ENCODE measurements at places on chromosomes 2 and 18.

GRCh38 chr2:129277585-129277981 lies 701.9 kb upstream of the RAB6C start:
- DNase-seq, result no peak

DNA sequence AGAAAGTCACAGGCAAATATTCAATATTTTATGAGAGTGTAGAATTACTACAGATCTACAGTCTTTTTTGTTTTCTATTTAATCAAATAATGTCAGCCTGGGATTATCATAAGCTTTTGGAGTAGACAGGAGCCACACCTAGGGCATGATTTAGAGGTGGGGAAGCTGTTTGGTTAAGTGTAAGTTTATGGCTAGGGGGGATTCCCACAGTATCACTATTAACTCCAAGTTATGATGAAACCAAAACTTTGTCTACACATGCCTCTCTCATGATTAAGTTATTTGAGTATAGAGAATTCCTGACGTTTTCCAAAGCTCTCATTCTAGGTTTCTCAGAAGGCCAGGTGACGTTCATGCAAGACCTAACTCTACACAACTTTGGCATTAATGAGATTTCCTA lies 2.1 kb downstream of the SERPINB10 start:
- no peak for DNase-seq

GRCh38 chr2:120398051-120398995 lies 52.4 kb downstream of the INHBB start:
- DNase-seq, result no peak

GRCh38 chr2:98729652-98730051 lies 1.3 kb downstream of the MGAT4A start:
- no peak for DNase-seq

DNA sequence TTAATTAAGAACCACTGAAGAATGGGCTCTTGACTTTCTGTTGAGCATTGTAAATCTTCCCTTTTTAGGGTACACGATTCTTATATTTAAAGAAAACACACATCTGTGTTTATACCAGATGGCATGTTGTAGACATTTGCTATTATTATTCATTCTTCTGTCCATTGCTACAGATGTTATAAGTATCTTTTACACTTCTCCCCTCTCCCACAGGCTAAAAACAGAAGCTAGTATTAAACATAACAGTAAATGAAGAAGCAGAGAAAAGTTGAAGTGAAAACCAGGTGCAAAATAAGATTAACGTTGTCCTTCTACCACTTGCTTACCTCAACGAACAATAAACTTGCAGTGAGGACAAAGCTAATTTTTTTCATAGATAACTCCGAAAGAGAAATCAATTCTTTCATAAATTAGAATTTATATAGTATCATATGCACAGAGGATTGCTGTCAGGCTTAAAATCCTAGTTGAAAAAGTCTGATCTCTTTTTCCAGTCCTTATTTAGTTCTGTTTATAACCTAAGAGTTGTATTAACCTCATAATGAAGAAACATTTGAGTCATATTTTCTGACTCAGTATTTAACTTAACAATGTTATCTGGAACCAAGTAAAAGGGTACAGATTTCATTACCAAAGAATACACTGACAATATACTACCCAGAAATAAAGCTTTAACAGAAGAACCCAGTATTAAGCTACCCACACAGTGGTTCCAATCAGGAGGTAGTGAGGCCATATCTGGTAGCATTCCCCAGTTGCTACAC lies 16.4 kb upstream of the ZNF385B start:
- DNase-seq, result no peak

- DNase-seq, result no peak
Observed at GRCh38 chr2:105034170-105034569, 3.7 kb upstream of the MRPS9 start.

DNA sequence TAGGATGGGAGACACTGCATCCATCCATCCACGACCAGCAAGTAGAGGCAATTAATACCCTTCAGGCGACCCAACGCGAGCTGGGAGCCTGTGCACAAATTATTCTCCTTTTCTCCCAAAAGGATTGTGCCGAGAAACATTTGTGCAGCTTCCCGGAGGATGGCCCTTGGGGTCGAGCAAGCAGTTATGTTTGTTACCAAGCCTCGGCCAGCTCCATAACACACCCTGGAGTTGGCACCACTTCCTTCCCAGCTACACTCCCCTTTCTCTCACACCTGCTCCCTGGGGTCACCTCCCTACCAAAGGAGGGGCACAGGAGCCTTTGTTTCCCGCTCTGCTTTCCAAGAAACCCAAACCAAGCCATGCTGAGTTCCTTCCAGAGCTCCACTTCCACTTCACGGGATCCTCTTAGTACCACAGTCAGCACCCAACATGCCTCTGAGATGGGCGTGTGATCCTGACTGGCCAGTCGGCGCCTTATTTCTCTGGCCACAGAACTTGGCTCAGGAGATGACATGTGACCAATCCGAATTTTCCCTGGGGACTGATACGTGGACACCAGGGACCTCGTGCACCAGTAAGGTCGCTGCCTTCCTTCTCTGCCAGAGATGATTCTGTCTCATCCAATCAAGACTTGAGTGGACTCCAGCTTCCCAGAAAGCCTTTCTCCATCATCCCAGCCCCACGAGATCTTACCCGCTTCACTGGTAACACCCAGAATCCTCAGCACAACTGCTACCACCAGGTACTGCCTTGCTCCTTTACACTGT lies 28.5 kb downstream of the GPR55 start:
- no peak for DNase-seq

DNA sequence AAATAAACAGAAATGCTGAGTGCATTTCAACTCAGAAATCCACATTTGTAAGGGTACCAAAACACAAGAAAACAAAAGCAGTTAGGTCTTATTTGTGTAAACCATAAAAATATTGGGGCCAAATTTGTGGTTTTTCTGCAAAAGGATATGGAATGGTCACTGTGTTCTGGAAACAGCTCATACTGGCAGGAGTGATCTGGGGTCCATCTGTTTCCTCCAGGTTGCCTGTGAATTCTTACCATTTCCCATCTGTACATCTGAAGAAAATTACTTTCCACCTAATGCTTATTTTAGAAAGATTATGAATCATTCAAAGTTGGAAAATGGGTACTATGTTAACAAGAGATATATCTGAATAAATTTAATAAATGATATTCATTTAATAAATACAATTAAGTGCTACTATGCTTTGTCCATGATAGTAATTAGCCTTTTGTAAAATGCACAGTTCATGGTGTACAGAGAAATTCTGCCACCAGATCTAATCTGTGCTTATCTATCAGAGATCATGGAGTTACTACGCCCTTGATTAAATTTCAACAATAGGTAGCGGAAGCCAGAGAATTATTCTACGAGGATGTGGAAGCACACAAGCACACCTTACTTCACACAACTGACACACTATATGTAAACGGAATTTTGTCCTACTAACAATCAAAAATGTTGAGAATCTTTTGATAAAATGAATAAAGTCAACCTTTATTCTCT lies 10.9 kb downstream of the ALS2 start:
- DNase-seq, result no peak

GRCh38 chr2:152655880-152656279 lies 61.4 kb downstream of the PRPF40A start:
- DNase-seq, result no peak

GRCh38 chr18:51952844-51953243 lies 387.2 kb upstream of the DCC start:
- no peak for DNase-seq

DNA sequence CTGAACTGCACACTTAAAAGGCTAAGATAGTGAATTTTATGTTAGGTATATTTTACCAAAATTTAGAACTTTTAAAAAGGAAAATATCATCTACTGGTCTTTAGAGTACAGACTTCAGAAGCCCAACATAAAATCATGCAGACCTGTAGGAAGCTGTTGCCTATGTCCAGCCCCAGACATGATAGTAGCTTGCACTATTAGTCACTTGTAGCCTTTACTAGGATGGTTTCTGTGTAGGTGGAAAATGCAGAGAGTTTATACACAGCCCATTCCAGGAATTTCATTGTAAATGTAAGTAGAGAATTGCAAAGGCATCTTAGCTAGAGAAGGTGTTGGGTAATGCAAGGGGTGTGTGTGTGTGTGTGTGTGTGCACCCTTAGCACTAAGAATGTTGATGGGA lies 640.2 kb downstream of the RNF144A start:
- no peak for DNase-seq

DNA sequence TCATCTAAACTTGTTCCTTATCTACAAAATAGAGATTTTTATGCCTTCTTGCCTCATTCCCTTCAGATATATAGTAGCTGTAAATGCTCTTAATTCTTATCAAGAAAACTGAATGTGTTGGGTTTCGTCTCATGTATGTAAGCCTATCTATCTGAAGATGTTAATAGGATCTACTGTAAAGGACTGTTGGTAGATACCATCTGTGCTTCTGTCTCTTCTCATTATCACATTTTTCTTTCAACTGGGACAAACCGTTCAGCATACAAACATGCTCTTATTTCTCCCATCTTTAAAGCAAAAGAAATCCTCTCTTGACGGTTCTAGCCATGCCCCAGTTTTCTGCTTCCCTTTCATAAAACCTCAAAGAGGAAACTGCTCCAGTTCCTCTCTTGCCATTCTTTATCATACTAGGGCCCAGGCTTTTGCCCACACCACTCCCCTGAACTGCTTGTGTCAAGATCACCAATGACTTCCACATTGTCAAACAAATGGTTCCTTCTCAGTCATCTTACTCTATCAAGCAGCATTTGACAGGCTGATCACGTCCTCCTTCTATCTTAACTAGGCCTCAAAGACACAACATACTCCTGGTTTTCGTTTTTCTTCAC lies 88.7 kb downstream of the ARHGEF33 start:
- DNase-seq, result no peak

GRCh38 chr2:227443889-227444568 lies 27.9 kb upstream of the AGFG1 start:
- DNase-seq, result no peak

DNA sequence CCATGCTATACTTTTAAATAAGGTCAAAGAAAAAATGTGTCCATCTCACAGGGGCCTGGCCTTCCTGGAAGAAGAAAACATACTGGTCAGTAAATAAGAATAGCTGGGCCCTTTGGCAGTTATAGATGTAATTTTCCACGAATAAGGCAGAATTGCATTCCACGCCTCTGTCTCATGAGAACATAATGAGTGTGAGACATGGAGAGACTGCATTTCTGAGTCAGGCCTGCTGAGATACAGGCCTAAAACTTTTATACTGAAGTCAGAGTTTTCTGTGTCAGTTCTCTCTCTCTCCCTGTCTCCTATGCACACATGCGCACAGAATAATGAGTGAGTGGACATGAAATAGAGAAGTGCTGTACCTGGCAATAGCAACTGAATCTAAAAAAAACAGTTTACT lies 20.4 kb upstream of the IL1R1 start:
- DNase-seq, result no peak

DNA sequence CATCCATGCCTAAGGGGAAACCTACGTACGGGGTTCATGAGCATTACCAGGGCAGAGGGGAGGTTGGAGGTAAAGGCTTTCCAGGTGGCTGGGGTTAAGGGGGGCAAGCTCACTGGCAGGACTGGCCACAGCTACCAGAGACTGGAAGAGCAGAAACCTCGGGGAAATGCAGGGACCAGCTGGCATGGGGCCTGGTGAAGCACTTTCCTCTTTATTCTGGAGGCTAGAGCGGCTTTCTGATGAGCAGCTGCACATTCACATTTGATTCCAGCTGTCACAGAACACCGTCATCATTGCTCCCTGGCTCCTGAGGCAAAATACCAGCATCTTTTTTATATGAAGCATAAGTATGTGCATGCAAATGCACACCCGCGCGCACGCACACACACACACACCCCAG lies 28.7 kb upstream of the LRRC30 start:
- DNase-seq, result no peak

DNA sequence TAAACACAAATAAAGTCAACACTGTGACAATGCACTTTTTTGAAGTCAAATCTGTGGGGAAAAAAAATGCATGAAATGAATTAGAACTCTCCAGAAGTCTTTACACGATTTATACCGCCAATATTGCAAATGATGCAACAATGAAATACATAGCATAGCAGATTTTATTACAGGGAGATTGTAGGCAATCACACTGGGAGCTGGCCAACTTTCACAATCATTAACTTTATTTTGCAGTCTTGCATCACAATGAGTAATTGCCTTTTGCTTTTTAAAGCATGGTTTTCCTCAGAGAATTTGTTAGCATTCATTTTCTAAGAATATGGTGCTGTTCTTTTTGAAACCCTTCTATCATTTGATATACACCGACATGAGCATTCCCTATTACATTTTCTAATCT lies 366.4 kb upstream of the FSIP2 start:
- no peak for DNase-seq

GRCh38 chr2:241801611-241802420 lies 7.2 kb upstream of the NEU4 start:
- DNase-seq, result no peak

DNA sequence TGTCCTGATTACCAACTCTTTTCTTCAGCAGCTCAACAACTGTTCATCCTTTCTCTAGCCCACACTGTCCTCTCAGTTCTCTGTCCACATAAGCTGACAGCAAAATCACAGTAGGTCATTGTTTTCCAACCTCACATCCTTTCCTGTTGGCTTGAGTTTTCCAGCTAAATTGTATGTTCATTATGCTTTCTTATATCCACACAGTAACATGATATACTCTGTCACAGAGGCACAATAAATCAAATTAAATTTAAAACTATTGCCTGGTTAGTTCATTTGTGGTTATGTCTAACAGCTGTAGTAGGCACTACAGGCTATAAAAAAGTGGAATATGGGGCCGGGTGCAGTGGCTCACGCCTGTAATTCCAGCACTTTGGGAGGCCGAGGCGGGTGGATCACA lies 179.9 kb downstream of the ETAA1 start:
- no peak for DNase-seq

DNA sequence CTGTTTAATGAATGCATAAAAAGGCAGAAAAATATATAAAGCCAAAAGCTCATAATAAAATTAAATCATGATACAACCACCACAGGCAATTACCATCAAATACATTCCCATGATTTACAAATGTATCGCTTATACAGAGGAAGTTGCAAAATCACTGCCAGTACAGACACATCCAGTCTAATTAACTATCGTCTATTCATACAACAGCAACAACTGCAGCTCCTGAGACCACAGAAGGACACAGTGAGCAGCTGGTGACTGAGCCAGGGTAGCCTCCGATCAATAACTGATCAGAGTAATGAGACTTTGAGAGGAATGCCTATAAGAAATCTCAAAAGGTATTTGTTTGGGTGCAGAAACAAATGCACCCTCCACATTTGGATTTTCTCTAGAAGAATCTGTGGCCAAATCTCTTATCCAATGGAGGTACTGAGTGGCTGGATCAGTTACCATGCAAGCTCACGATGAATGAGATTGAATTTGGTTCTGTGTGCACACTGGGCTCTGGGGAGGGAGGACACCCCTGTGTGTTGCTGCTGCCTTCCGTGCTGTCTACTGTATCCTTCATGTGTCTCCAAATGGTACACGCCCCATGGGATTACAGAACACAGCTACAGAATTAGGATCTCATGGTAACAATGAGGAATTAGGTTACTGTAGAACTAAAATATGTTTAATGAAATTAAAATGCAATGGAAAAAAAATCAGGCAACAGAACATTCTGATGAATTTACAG lies 119.6 kb downstream of the MBP start:
- DNase-seq, result no peak

GRCh38 chr18:44458777-44459176 lies 221.9 kb upstream of the SETBP1 start:
- no peak for DNase-seq

GRCh38 chr2:237614151-237614720 lies 13.2 kb upstream of the LRRFIP1 start:
- DNase-seq, result no peak
